ENCODE measurements at places on chromosomes 3 and 15.

DNA sequence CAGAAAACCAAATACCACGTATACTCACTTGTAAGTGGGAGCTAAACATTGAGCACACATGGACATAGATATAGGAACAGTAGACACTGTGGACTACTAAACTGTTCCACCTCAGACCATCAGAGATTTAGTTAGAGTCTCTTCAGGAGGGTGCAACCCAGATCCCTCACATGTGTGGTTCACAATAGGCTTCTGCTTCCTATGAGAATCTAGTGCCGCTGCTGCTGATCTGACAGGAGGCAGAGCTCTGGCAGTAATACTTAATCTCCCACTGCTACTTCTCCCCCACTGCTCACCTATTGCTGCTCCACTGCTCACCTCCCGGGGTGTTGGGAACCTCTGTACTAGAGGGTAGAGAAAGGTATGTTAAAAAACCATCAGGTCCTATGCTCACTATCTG, 533.3 kb downstream of the NSUN3 start:
- DNase-seq = no peak

- DNase-seq = no peak
Measured at GRCh38 chr15:73048624-73049295, 3.5 kb upstream of the NEO1 start.

- no peak for DNase-seq
Measured at GRCh38 chr3:82410366-82410765, 648.9 kb upstream of the GBE1 start.

- no peak for DNase-seq
Measured at GRCh38 chr3:48927928-48928327, 9.3 kb downstream of the ARIH2 start.

GRCh38 chr15:50355619-50355905, 564 bp upstream of the GABPB1 start:
- DNase-seq = no peak

DNA sequence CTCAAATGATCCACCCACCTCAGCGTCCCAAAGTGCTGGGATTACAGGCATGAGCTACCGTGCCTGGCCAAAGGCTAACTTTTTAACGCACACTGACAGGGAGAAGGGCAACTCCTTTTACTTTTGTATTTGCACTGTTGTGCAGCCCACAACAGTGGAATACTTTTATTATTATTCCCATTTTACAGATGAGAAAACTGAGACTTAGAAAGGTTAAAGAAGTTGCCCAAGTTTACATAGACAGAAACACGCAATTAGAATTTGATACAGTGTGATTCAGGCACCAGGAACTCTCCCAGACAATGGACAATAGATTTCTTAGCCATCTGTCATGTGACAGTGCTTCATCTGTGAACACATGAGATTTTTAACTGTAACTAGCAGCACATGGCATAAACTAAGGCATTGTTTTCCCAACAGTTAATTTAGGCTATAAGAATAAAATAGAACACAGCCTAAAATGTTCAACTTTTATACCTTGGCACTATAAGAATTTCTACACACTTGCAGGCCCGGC, 18.8 kb downstream of the STAG1 start:
- DNase-seq = no peak

DNA sequence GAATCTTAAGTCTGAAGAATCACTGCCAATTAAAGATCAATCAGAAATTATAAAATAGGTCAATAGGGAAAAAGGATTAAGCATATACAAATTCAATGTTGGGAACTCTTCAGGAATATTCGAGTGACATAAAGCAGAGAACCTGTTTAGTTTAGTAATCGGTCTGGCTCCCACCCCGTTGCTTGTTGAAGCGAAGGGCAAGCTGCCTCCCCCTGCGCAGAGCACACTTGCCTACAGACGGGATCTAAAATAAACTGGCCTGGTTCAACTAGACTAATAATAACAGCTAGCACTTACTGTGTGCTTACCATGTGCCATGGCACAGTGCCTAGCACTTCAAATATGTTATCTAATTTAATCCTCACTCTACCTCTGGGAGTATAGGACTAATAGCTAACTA, 8.6 kb downstream of the SEMA6D start:
- no peak for DNase-seq

DNA sequence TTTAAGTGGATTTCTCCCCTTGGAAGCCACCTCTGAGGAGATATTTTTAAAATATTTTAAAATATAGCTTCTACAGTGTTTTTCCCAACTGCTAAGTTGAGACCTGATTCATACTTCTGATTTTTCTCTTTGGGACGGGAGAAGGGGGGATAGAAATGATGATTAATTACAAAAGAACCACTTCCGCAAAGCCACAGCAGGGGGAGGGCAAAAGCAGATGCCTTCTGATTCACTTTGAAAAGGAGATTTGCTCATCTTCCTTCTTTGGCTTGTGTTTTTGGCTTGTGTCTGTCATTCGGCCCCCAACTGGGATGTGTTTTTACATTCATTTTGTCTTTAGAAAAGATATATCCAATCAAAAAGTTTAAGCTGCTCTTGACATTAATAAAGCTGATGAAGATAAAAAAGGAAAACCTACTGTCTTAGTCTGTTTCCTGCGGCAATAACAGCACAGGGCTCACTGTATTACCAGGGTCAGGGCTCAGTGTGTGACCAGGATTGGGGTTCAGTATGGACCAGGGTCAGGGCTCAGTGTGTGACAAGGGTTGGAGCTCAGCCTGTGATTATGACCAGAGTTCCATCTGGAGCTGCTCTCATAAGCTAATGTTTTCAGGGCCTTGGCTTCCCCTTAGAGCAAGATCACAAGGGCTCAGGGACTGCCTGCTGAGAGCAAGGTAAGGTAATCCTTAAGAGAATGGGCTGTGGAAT, 223.2 kb downstream of the MTHFS start:
- peak; percentile 68 for DNase-seq

DNA sequence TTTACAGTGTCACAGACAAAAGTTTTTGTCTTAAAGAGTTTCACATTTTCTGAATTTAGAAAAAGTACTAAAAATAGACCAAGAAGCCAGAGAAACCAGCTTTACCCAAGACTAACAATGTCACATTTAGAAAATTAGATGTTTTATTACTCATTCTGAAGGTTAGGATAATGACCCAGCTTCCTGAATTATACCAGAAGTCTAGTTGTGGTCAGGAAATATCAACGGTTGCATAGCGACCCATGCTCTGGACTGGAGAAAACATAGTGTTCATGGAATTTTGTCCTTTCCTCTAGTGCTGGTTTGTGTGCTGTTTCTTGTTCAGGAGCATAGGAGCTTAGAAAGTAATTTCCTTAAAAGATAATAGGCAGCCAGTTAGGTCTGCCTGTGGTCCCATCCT, 59.0 kb downstream of the DPPA2 start:
- DNase-seq = no peak

- DNase-seq = no peak
Measured at GRCh38 chr3:58965865-58966264, 84.0 kb downstream of the CFAP20DC start.
